PC-9 (cell line): ENCODE measurements at places on chromosomes 6 and 20. TPM values are rescaled to one million over a fixed set of nuclear protein-coding genes. Genes with fewer than 3 reads are reported as not detected.

Gene MTFR2
- total RNA-seq: 10.5 and 12.6 TPM in 2 replicates

Gene TP53TG5
- 0.23 TPM in 1 of 2 replicates, not detected in the other for total RNA-seq

Gene BEND6
- 4.1 and 5.7 TPM in 2 replicates for total RNA-seq

Gene PDYN
- total RNA-seq: not detected in 2 replicates

Gene MYLK2
- total RNA-seq: 0.18 and 0.50 TPM in 2 replicates

GRCh38 chr6:135814043-135814442 lies 37.5 kb upstream of the PDE7B start:
- no peak for DNase-seq
- H3K4me1 ChIP-seq: no peaks in the 10 kb centered on the region
- no peaks in the 10 kb centered on the region for H3K27me3 ChIP-seq

GRCh38 chr6:149560736-149561135 lies 5.4 kb upstream of the GINM1 start:
- H3K4me3 ChIP-seq: no peak overlapping the region
- H3K27ac ChIP-seq: no peak overlapping the region
- no peak for DNase-seq
- peaks cover 23% of the 10 kb centered on the region for H3K4me1 ChIP-seq
- no peaks in the 10 kb centered on the region for H3K27me3 ChIP-seq

- H3K36me3 ChIP-seq: no peaks in the 10 kb centered on the region
- no peak for DNase-seq
- no peaks in the 10 kb centered on the region for H3K4me1 ChIP-seq
Measured at GRCh38 chr6:45577836-45578504, 200.2 kb upstream of the SUPT3H start.

- H3K27me3 ChIP-seq: no peaks in the 10 kb centered on the region
- peaks cover 54% of the 10 kb centered on the region for H3K4me1 ChIP-seq
- no peak for DNase-seq
- peak overlapping the region; percentile 91 for H3K27ac ChIP-seq
Measured at GRCh38 chr6:128519931-128520435, 416 bp downstream of the PTPRK start.

DNA sequence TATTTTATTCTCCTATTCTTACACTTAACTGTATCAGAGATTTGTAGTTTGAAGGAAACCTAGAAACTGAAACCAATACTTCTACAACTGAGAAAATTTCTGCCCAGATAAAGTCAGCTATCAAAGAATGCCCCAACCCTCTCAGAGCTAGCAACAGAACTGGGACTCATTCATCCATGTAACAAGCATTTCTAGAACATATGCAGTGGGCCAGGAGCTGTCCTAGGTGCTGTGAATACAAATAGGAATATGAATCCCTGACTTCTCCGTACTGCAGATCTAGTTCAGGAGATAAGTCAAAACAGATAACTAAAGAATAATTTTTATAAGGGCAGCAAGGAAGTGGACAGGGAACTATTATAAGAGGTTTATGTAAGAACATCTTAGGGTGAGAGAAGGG lies 654.1 kb upstream of the NOX3 start:
- H3K4me1 ChIP-seq: no peaks in the 10 kb centered on the region
- no peak for DNase-seq
- H3K36me3 ChIP-seq: no peaks in the 10 kb centered on the region
- no peak overlapping the region for H3K27ac ChIP-seq
- H3K27me3 ChIP-seq: no peaks in the 10 kb centered on the region

DNA sequence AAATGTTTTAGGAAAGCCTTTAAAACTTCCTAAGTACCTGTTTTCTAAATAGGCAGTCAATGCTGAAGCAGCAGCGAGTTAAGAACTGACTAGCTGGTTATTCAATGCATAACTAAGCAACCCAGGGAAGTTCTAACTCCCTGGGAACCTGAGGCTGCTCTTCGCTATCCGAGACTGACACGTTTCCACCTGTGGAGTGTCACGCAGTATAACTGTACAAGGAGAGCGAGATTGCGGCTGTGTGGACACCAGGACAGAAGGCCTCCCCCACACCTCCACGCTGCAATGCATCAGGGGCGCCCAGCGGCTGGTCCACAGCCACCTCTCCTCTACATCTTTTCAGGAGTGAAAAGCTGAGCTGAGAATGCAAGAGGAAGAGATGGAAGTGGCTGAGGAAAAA lies 8.0 kb downstream of the PXDC1 start:
- H3K27me3 ChIP-seq: no peaks in the 10 kb centered on the region
- H3K27ac ChIP-seq: no peak overlapping the region
- DNase-seq: no peak

- H3K4me1 ChIP-seq: no peaks in the 10 kb centered on the region
- no peak overlapping the region for H3K27ac ChIP-seq
- no peaks in the 10 kb centered on the region for H3K36me3 ChIP-seq
- no peaks in the 10 kb centered on the region; the same call in 1 of the 2 replicates for H3K27me3 ChIP-seq
Measured at GRCh38 chr20:57022306-57022705, 244.1 kb downstream of the BMP7 start.

DNA sequence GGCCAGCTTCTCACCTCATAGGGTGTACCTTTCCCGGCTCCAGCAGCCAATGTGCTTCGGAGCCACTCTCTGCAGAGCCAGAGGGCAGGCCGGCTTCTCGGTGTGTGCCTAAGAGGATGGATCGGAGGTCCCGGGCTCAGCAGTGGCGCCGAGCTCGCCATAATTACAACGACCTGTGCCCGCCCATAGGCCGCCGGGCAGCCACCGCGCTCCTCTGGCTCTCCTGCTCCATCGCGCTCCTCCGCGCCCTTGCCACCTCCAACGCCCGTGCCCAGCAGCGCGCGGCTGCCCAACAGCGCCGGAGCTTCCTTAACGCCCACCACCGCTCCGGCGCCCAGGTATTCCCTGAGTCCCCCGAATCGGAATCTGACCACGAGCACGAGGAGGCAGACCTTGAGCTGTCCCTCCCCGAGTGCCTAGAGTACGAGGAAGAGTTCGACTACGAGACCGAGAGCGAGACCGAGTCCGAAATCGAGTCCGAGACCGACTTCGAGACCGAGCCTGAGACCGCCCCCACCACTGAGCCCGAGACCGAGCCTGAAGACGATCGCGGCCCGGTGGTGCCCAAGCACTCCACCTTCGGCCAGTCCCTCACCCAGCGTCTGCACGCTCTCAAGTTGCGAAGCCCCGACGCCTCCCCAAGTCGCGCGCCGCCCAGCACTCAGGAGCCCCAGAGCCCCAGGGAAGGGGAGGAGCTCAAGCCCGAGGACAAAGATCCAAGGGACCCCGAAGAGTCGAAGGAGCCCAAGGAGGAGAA lies 10.5 kb downstream of the GNAS-AS1 start:
- peaks cover 33% of the 10 kb centered on the region for H3K27me3 ChIP-seq
- DNase-seq: no peak
- H3K4me1 ChIP-seq: no peaks in the 10 kb centered on the region

GRCh38 chr6:169158691-169159090 lies 95.0 kb downstream of the THBS2 start:
- no peak overlapping the region for H3K4me3 ChIP-seq
- DNase-seq: no peak
- no peaks in the 10 kb centered on the region for H3K4me1 ChIP-seq
- peaks cover 99% of the 10 kb centered on the region for H3K27me3 ChIP-seq
- H3K27ac ChIP-seq: no peak overlapping the region

DNA sequence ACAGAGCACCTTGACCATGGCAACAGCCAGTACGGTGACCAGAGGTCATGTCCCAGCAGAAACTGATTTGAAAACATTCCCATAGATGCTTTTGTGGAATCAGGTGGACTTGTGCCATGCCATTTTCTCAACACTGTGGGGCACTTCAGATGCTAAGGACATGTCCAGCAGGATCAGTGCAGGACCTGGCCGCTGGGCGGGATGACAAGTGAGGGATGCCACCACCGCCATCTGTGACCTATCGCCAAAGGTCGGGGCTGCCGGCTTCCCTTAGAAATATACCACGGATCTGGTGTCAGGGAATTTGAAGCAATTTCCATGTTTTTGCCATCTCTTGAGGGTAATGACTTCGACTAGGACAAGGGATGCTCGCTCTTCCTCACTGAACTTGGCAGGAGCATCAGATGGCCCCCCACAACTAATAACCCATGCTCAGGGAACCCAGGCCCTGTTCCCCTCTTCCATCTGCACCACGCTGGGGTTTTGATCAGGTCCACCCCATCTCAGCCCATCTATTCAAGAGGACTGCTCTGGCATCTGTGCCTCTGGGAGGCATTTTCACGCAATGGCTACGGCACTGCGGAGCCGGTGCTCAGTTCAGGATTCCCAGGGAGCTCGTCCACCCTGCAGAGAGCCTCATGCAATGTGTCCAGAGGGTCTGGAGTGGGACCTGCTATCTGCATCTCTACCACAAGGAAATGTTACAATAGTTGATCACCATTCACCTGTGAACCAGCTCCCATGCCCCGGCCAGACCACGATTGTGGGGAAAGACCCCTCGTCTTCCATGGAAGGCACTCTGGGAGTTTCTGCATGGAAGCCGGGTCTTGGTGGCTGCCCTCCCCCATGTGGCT lies 302.6 kb downstream of the TAF4 start:
- H3K36me3 ChIP-seq: no peaks in the 10 kb centered on the region
- peaks cover 99% of the 10 kb centered on the region for H3K27me3 ChIP-seq
- no peak overlapping the region for H3K27ac ChIP-seq
- no peak overlapping the region for H3K4me3 ChIP-seq
- no peaks in the 10 kb centered on the region for H3K4me1 ChIP-seq

GRCh38 chr6:46134216-46134615 lies 4.4 kb downstream of the ENPP4 start:
- H3K4me3 ChIP-seq: no peak overlapping the region
- DNase-seq: no peak

GRCh38 chr6:130269969-130270635 lies 47.4 kb upstream of the SAMD3 start:
- DNase-seq: no peak
- no peaks in the 10 kb centered on the region for H3K27me3 ChIP-seq
- H3K36me3 ChIP-seq: no peaks in the 10 kb centered on the region
- no peak overlapping the region for H3K27ac ChIP-seq
- H3K4me3 ChIP-seq: no peak overlapping the region

GRCh38 chr6:105213272-105213671 lies 33.5 kb upstream of the POPDC3 start:
- no peak overlapping the region for H3K4me3 ChIP-seq
- DNase-seq: no peak
- no peaks in the 10 kb centered on the region for H3K27me3 ChIP-seq

- H3K4me1 ChIP-seq: no peaks in the 10 kb centered on the region
- H3K27me3 ChIP-seq: peaks cover 63% of the 10 kb centered on the region
- H3K27ac ChIP-seq: no peak overlapping the region
- DNase-seq: no peak
- H3K36me3 ChIP-seq: no peaks in the 10 kb centered on the region
Measured at GRCh38 chr20:21104921-21105320, 1.2 kb downstream of the LINC00237 start.

DNA sequence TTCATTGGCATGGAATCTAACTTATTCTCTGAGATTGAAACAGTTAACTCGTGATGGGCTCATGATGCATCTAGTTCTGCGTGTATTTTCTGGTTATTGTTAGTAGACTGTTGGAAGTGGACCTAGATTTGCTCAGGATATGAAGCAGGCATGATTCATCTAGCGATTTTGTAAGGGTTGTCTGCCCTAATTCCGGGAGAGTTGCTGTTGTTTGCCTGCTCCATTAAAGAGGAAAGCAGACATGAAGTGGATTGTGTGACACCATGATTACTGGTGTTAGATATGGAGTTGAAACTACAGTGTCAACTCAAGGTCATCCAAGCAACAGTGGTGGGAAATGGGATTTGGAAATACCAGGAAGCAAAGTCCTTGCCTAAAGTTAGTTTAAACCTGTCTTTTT lies 41.0 kb downstream of the SOX4 start:
- peak overlapping the region; percentile 24 for H3K27ac ChIP-seq
- no peak overlapping the region for H3K4me3 ChIP-seq
- no peaks in the 10 kb centered on the region for H3K36me3 ChIP-seq
- H3K27me3 ChIP-seq: no peaks in the 10 kb centered on the region
- peaks cover 13% of the 10 kb centered on the region; the same call in 1 of the 2 replicates for H3K4me1 ChIP-seq
- no peak for DNase-seq

- H3K27ac ChIP-seq: no peak overlapping the region
- no peak for DNase-seq
- no peaks in the 10 kb centered on the region for H3K4me1 ChIP-seq
- H3K27me3 ChIP-seq: no peaks in the 10 kb centered on the region
- H3K36me3 ChIP-seq: no peaks in the 10 kb centered on the region
Measured at GRCh38 chr20:54026295-54027064, 43.9 kb downstream of the BCAS1 start.

- no peaks in the 10 kb centered on the region for H3K27me3 ChIP-seq
- no peak overlapping the region for H3K4me3 ChIP-seq
- peaks cover 17% of the 10 kb centered on the region for H3K4me1 ChIP-seq
- H3K36me3 ChIP-seq: peaks cover 19% of the 10 kb centered on the region
Measured at GRCh38 chr6:117534974-117535373, 52.5 kb downstream of the DCBLD1 start.

GRCh38 chr20:18165553-18165952 lies 27.9 kb downstream of the KAT14 start:
- H3K27me3 ChIP-seq: no peaks in the 10 kb centered on the region
- no peaks in the 10 kb centered on the region for H3K4me1 ChIP-seq
- DNase-seq: no peak
- no peak overlapping the region for H3K4me3 ChIP-seq
- no peaks in the 10 kb centered on the region for H3K36me3 ChIP-seq

GRCh38 chr6:10385524-10386132 lies 29.2 kb downstream of the TFAP2A start:
- H3K27ac ChIP-seq: no peak overlapping the region
- 0 out of 2 replicates have a peak, but pooled peaks cover 5% of the 10 kb centered on the region for H3K4me1 ChIP-seq
- no peaks in the 10 kb centered on the region for H3K27me3 ChIP-seq

DNA sequence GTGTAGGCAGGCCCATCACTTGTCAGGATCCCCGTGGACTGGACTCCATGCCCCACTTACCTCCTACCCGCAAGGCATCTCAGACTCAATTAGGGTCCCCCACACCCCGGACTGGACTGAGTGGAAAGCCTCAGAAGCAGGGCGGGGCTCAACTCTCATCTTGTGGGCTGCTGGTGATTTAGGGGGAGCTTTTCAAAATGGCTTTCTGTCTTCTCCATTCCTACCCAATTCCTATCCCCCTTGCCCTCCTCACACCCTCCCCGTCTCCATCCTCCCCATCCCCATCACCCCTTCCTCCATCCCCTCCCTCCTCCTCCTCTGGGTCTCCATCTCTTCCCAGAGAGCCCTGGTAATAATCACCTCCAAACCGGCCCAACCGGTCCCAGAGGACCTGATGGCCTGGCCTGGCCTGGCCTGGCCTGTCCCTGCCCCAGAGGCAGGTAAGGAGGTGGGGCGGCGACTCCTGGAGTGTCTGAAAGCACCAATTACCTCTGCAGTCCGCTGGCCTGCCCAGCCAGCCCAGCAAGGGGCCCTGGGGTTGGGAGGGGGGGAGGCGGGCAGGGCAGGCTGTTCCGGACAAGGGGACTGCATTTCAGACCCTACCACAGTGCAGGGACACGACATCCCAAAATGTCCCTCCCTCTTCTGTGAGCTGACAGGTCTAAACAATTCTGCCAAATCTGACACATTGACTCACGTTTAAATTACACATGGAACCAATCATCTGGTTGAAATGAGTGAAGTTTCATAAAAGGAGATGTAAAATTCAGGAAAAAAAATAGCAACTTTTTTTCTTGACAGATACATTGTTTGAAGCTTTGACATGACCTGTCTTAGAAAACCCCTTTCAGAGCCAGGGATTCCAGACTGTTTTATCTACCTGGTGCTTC lies 24.8 kb downstream of the MAFB start:
- H3K36me3 ChIP-seq: no peaks in the 10 kb centered on the region
- no peaks in the 10 kb centered on the region for H3K4me1 ChIP-seq
- DNase-seq: peak; percentile 11
- H3K27ac ChIP-seq: no peak overlapping the region
- H3K4me3 ChIP-seq: no peak overlapping the region
